Activated CD8-positive, alpha-beta T cell treated with anti-CD3 and anti-CD28 coated beads, Interleukin-2, amount 10 ng/mL, durations not matched to agents 7 days and 5 days (primary cell): ENCODE measurements at places on chromosomes 1 and 21. TPM values are rescaled to one million over a fixed set of nuclear protein-coding genes. Genes with fewer than 3 reads are reported as not detected.
A peak's percentile ranks its signal among the peaks of the same experiment; 100 is the strongest.

GRCh38 chr21:27422435-27422834 is 455.5 kb upstream of the ADAMTS5 start:
- DNase-seq: no peak

Gene A3GALT2
- not detected for total RNA-seq

Gene BGLAP
- 2.8 TPM for total RNA-seq

Gene TDRD5
- not detected for total RNA-seq

DNA sequence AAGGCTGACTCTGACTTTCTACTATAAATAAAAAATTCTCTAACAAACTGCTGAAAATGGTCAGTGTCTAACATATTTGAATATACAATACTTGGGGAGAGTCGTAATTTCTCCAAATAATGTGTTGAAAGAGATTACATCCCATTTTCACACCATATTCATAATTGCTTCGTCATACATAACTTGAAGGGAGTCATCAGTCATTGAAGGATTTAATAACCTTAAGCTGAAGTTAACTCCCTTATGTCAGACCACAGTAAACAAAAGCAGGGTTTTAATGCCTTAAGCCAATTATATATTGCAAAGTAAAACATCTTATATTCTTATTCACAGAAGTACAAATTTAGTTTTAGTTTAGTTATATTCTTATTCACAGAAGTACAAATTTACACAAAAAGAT is 129.9 kb downstream of the RERE start:
- no peak for DNase-seq

- peak; percentile 21 for DNase-seq
Observed at GRCh38 chr1:109622895-109623294, 3.3 kb downstream of the AMPD2 start.

Gene SGIP1
- not detected for total RNA-seq

- no peak for DNase-seq
Observed at GRCh38 chr1:72060466-72061245, 221.7 kb downstream of the NEGR1 start.

Gene SRGAP2C
- 32.2 TPM for total RNA-seq

DNA sequence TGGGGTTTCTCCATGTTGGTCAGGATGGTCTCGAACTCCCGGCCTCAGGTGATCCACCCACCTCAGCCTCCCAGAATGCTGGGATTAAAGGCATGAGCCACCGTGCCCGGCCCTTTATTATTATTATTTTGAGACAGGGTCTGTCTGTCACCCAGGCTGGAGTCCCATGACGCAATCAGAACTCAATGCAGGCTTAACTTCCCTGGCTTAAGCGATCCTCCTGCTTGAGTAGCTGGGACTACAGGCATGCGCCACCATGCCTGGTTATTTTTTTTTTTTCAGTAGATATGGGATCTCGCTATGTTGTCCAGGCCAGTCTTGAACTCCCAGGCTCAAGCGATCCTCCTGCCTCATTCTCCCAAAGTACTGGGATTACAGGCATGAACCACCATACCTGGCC is 47.1 kb upstream of the CITED4 start:
- no peak for DNase-seq

Gene ATXN7L2
- total RNA-seq: 10.2 TPM

- DNase-seq: peak; percentile 33
Observed at GRCh38 chr1:37808369-37809319, 636 bp upstream of the YRDC start.

DNA sequence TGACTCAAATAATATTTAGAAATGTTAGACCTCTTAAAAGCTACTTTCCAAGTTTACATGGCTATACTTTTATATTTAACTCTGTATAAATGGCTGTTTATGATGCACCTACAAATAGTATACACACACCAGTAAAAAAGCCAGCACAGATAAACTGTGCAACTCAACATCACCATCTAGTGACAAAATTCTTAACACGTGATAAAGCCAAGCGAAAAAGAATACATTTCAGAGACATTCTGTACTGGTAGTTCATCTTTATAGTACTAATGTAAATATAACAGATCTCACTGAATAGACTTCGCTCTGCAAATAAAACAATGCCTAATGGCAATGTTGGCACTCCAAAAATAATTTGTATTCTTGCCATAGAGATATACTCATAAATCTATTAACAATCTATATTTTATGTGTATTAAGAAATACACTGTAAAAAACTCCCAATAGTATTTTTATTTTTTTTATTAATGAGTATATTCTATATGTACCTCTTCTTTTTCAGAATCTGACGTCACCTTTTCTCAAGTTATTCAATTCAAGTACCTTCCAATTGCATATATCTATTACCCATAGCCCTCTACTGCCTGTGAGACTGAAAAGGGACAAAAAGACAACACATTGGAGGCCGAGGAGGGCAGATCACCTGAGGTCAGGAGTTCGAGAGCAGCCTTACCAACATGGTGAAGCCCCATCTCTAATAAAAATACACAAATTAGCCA is 100.2 kb downstream of the DPYD start:
- DNase-seq: no peak

DNA sequence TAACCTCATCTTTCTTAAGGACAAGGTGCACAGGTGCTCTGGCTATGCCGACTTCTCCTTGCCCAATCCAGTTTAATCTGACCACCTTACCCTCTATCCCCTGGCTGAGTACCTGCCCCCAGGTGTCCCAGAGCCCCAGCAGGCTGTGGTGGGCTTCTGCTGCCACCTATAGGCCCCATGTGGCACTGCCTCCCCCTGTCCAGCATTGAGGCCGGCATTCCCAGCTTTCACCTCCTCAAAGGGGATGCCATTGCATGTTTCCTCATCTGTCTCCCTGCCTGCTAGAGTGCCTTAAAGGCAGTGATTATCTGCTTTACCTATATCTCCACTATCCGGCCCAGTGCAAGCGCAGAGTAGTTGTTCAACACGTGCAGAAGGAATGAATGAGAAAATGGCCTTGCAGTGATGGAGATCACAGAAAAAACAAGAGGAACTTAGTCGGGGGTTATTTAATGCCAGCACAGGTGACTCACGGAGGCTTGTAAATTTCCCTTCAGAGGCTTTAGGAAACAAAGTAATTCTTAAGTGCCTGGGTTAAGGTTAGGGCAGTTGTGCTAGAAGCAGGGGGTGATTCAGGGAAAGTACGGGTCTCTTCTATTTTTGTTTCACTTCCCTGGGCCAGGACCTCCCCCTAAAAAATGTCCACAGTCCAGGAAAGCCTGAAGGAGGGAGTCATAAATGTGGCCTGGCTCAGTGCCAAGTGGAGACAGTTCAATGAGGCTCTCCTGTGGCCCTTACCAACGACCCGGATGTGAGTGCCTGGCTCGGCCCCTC is 131.8 kb upstream of the NGF start:
- DNase-seq: peak; percentile 30

Gene KCNA3
- total RNA-seq: 49.3 TPM

DNA sequence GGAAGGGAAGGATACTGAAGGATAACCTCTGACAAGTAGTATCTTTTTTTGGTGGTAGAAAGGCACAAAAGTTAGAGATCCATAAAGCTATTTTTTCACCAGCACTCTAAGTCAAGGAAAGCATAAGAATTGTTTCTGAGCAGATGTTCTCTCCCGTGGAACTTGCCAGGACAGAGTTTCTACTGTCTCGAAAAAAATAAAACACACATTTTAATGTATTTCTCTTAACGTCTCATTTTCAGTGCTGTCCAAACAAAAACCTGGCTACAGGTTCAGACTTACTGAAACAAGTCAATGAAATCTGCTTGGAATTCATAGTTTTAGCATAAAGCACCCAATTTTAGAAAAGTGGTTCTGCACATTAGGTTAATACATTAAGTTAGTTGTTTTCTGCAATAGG is 338.3 kb downstream of the LTN1 start:
- no peak for DNase-seq

- DNase-seq: no peak
Observed at GRCh38 chr1:109433322-109433721, 7.1 kb upstream of the PSMA5 start.

DNA sequence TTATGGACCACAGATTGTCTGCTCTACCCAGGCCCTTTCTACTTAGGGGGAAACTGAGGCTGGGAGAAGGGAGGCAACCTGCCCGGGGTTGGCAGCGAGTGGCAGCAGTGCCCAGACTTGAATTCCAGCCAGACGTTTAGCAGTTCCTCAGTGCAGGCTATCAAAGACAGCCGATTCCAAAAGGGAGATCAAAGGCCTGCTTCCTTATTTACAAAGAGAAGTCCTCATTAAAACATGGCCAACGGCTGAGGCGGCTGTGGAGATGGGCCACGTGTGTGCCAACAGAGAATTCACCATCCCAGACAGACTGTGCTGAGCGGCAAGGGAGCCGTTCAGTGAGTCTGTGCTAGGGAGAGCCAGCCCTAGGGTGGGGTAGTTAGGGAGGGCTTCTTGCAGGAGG is 27.7 kb downstream of the C1QB start:
- no peak for DNase-seq

- DNase-seq: no peak
Observed at GRCh38 chr1:113057006-113057405, 16.0 kb upstream of the LRIG2 start.

Gene NRDC
- total RNA-seq: 157 TPM

Gene TM2D1
- total RNA-seq: 25.8 TPM

- no peak for DNase-seq
Observed at GRCh38 chr1:181101581-181102226, 13.2 kb downstream of the IER5 start.

DNA sequence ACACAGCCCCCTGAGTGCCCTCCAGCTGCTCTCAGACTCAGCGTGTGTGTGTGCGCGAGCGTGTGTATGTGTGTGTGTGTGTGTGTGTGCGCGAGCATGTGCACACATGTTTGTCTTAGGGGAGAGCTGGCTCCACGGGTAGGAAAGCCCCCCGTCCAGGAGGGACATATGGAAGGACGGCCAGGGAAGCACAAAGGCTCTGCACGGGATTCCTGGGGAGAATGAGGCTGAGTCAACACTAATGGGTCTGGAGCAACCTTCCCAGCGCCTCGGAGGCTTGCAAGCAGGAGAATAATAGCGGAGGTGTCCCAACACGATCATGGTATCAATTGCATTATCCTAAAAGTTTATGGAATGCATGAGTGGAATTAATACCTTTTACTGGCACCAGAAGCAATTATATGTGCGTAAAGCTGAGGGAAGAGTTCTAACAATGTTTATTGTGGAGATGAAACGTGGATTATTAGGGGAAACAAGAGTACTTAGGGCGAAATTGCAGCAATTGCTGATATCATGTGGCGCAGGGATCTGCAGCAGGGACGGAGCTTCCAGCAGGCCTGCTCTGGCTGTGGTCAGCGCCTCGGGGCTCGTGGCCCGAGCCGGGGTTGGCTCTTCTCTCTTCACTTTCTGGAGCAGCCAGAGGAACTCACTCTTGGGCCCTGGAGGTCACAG is 40.3 kb upstream of the CCDC27 start:
- DNase-seq: no peak

GRCh38 chr1:247430434-247430833 is 14.5 kb downstream of the NLRP3 start:
- no peak for DNase-seq

DNA sequence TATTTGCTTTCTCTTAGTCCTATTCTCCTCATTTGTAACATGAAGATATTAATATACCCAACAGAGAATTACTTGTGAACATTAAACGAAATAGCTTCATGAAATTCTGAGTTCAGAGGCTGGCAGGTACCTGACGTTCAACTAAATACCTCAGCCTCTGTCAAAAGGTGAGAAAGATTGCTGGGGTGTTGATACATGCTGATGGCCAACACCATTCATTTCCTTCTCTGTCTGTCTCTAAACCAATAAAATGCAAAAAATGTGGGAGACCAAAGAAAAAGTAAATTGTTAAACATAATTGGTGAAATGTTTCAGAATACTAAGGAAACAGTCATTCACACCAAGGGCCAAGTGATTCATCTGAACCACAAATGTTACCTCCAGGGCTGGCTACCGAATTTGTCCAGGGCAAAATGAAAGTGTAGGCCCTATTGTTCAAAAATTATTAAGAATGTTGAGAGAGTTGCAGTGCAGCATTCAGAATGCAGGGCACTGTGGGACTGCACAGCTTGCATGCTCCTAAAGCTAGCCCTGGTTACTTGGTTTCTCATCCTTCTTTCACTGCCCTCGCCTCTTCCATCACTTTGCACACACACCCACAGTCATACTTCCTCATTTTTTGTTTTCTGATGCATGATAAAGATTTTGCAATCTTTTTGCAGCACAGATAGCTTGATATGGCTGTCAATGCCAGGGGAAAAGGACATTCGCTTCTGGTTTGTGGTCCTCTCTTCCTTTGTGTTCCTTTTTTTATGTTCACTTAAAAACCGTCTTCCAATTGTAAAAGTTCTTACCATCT is 414.3 kb upstream of the NR5A2 start:
- no peak for DNase-seq

- DNase-seq: no peak
Observed at GRCh38 chr1:96997717-96998116, 276.1 kb downstream of the PTBP2 start.

- DNase-seq: peak; percentile 32
Observed at GRCh38 chr1:244318512-244318911, 133.2 kb downstream of the ADSS2 start.

Gene DLGAP3
- total RNA-seq: 0.29 TPM

Gene RHBG
- total RNA-seq: not detected

GRCh38 chr1:50423670-50424000 is 392 bp upstream of the DMRTA2 start:
- DNase-seq: peak; percentile 49

- no peak for DNase-seq
Observed at GRCh38 chr1:175742790-175743459, 470 bp downstream of the TNR start.

Gene OR2L8
- not detected for total RNA-seq

- no peak for DNase-seq
Observed at GRCh38 chr1:45721207-45721606, 29.2 kb downstream of the IPP start.

Gene SDC3
- not detected for total RNA-seq

- no peak for DNase-seq
Observed at GRCh38 chr1:153711026-153711425, 16.8 kb upstream of the INTS3 start.

DNA sequence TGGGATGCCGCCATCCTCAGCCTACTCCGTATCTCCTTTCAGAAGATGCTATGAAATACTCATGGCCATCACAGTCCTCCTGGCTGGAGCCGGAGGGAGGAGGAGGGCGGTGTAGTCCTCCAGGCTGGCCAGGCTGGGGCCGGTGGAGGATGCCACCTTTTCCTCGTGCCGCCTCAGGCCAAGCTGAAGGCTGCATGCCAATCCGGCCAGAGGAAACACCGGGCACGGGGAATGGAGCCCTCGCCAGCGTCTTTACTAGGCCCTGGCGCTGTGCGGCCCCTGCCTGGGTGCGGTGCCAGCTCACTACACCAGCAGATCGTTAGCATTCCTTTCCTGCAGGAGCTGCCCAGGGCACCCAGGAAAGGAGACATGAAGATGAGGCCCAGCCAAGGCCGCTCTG is 70.1 kb downstream of the CASZ1 start:
- DNase-seq: no peak

Gene S100A14
- not detected for total RNA-seq

- no peak for DNase-seq
Observed at GRCh38 chr1:10537082-10537766, 62.5 kb downstream of the PEX14 start.

Gene DNAJC28
- 0.73 TPM for total RNA-seq

GRCh38 chr21:14543983-14544382 is 2.1 kb downstream of the SAMSN1 start:
- DNase-seq: peak; percentile 34

- DNase-seq: peak; percentile 27
Observed at GRCh38 chr1:68347415-68347814, 102.3 kb downstream of the RPE65 start.
